ENCODE measurements at places on chromosomes 11 and 22.

DNA sequence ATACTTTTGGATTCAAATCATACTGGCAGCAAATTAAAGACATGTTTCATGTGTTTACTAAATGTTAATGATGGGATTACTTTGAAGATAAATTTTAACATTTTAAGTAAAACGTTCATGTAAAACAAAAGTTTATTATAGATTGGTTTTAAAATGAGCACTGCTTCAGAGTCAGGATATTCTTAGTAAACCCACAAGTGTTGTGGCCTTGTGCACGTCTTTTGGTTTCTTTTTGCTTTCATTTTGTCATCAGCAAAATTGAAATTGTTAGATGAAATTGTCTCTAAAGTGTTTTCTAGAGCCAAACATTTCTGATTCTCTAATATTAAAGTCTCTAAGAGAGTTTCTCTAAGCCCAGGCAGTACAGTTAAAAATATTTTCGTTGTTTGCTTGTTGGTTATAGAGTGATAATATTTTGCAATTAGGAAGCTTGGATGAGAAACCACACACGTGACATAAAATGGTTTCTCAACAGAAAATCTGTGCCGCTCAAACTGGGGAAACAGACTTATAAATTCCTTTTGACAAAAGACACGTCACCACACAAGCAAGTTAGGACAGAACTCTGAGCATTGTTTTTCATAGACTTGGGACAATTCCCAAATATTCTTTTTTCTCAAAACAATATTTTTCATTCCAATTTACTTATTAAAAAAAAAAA is 164.4 kb downstream of the TEAD1 start:
- no peak for DNase-seq

- DNase-seq, result no peak
Observed at GRCh38 chr11:1670905-1671371, 26.1 kb upstream of the KRTAP5-6 start.

GRCh38 chr11:128551611-128552335 is 35.6 kb downstream of the ETS1 start:
- DNase-seq, result no peak

GRCh38 chr11:1326435-1327063 is 17.1 kb upstream of the TOLLIP start:
- no peak for DNase-seq

- no peak for DNase-seq
Observed at GRCh38 chr22:19360300-19360792, 68.8 kb upstream of the CLTCL1 start.

GRCh38 chr22:39300186-39300830 is 19.1 kb downstream of the RPL3 start:
- no peak for DNase-seq

- DNase-seq, result no peak
Observed at GRCh38 chr11:90242894-90243416, 20.1 kb upstream of the CHORDC1 start.

- no peak for DNase-seq
Observed at GRCh38 chr22:39935612-39936011, 24.6 kb upstream of the TMA7B start.

Data from cortex of kidney (tissue), 1 donor.